ENCODE measurements at places on chromosomes 11 and 22.

- DNase-seq = no peak
Measured at GRCh38 chr22:20449819-20450550, 12.4 kb upstream of the SCARF2 start.

DNA sequence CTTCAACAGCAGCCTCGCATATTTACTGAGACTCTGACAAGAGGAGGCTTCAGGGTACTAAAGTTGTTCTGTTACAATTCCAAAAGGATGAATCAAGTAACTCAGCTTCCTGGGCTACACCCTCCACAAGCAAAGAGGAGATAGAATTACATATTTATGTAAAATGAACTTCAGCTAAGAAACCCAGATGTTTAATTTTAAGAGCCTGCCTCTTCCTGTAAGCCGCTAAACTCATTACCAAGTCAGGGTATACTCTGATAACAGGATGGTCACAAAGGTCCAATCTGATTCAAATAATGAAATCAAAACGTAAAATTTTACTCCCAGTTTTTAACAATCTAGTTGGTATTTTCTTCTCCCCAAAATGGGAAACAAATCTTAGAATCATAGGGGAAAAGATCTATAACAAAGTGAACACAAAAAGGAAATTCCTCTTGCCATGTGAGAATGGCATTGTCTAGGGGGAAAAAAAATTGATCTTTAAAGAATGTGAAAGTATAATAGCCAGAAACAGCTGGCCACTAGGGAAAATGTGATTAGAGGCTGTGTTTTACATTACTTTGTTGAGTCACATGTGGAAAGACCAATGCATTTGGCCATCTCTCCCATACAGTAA lies 30.9 kb downstream of the CHEK2 start:
- no peak for DNase-seq

DNA sequence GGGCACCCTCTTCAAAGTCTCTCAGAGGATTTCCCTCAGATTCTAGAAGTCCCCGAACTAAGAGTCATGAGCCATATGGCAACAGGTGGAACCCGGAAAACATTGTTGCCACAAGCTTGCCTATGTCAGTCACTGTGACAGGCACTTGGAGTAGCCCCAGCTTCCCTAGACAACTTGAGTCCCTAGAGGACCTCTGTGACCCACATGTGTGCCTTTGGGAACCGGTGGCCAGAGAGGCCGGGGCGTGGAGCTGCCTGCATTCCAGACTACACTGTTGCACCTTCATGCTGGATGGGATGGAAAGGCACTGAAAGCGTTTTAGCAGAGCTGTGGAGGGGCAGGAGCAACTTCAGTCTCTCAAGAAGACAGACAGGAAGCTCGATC lies 12.1 kb downstream of the SLC37A2 start:
- no peak for DNase-seq

- no peak for DNase-seq
Measured at GRCh38 chr11:92681586-92681985, 287.9 kb upstream of the MTNR1B start.

DNA sequence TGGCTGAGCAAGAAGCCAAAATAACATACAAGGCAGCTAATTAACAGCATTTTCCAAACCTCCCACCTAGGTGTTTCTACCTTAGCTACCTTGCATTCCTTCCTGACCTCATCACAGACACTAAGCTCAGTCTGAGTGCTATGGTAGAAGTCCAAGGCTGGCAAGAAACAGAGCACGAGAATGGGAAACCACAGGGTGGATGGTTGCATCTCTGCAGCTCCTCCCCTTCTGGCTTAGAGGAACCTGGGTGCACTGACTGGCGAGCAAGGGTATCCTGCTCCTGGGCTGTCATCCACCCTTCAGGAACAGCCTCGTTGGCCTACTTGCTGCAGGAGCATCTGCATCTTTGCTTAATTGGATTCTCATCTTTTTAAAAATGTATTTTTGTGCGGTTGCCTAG lies 73.1 kb upstream of the KIRREL3 start:
- DNase-seq = no peak

Measured in CMK (cell line).